ENCODE measurements at places on chromosomes 1 and 21. TPM values are rescaled to one million over a fixed set of nuclear protein-coding genes. Genes with fewer than 3 reads are reported as not detected.

DNAI4 gene
- total RNA-seq: 1.9 TPM

ZNF648 gene
- total RNA-seq: not detected

AGTRAP gene
- 46.8 TPM for total RNA-seq

RNF19B gene
- 16.6 TPM for total RNA-seq

SYT6 gene
- not detected for total RNA-seq
